CD4-positive, alpha-beta T cell treated with Interleukin-17A for 1 hour (primary cell): ENCODE measurements at places on chromosomes 7 and 10.
A peak's percentile ranks its signal among the peaks of the same experiment; 100 is the strongest.

DNA sequence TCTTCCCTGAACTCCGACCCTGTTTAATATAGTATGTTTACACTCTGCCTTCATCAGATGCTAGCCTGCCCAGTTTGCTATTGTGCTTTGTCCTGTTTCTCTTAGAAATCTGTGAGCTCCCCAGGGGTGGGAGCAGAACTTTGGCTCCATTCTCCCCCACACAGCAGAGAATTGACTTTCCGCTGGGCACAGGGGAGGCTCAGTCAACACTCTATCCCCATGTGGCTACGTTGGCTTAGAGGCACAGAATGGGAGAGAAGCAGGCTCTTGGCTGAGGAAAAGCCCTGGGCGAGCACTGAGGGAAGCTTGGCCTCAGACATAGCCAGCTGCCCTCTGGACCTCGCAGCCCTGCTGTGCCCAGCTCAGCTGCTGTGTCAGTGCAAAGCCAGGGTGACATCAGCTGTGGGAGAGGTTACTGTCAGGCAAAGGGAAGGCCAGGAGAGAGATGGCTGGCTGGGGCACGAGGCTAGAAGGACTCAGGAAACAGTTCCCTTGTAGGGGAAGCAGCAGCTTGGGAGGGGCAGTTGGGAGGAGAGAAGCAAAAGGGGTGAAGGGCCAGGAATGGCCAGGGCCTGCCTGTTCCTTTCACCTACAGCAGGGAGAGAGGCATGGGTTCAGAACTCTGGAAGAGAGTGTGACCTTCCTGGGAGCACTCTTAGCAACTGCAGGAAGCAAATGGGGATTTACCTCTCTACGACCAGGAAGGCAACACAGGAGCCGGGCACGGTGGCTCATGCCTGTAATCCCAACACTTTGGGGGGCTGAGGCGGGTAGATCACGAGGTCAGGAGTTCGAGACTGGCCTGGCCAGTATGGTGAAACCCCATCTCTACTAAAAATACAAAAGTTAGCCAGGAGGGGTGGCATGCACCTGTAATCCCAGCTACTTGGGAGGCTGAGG, 5.8 kb upstream of the SCD start:
- DNase-seq: no peak

DNA sequence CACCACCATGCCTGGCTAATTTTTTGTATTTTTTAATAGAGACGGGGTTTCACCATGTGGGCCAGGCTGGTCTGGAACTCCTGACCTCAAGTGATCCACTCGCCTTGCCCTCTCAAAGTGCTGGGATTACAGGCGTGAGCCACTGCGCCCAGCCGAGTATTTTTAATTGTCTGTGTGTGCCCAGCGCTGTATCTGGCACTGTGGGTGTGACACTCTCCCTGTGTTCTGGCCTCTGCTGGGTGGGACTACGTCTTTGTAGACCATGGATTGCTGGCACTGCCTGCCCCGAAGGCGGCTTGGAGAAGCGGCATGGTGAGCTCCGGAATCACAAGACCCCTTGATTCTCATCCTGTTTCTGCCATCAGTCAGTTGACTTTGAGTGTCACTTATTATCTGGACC, 136.2 kb downstream of the CDH23 start:
- no peak for DNase-seq

DNA sequence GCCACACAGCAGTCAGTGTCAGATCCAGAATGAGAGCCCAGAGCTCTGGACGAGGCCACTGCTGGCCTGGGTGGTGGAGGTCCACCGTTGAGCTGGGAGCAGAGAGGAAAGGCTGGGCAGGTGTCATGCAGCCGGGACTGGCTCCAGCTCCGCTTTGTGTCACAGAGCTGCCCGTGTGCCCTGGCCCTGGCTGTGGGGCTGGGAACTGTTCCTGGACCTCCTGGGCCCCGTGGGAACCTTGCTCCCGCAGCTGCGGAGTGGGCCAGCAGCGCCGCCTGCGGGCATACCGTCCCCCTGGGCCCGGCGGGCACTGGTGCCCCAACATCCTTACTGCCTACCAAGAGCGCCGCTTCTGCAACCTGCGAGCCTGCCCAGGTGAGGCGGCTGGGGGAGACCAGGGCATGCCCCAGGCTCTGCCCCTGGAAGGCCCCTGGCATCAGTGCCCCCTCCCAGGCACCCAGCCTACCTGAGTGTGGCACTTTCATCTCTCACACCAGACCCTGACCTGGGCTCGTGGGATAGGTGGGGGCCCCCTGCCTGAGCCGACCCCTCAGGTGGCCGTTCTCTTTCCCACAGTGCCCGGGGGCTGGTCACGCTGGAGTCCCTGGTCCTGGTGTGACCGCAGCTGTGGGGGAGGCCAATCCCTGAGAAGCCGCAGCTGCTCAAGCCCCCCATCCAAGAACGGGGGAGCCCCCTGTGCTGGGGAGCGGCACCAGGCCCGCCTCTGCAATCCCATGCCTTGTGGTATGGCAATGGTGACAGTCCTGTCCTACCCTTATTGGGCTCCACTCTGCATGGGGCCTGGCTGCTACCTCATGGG, 18.8 kb upstream of the ZNF862 start:
- no peak for DNase-seq

- no peak for DNase-seq
These were observed 79.7 kb upstream of the OGDHL start for GRCh38 chr10:49841615-49842332.

- no peak for DNase-seq
These were observed 36.6 kb downstream of the ERCC6 start for GRCh38 chr10:49502358-49502757.

- DNase-seq: no peak
These were observed 54.2 kb downstream of the TRIL start for GRCh38 chr7:28903730-28904577.

DNA sequence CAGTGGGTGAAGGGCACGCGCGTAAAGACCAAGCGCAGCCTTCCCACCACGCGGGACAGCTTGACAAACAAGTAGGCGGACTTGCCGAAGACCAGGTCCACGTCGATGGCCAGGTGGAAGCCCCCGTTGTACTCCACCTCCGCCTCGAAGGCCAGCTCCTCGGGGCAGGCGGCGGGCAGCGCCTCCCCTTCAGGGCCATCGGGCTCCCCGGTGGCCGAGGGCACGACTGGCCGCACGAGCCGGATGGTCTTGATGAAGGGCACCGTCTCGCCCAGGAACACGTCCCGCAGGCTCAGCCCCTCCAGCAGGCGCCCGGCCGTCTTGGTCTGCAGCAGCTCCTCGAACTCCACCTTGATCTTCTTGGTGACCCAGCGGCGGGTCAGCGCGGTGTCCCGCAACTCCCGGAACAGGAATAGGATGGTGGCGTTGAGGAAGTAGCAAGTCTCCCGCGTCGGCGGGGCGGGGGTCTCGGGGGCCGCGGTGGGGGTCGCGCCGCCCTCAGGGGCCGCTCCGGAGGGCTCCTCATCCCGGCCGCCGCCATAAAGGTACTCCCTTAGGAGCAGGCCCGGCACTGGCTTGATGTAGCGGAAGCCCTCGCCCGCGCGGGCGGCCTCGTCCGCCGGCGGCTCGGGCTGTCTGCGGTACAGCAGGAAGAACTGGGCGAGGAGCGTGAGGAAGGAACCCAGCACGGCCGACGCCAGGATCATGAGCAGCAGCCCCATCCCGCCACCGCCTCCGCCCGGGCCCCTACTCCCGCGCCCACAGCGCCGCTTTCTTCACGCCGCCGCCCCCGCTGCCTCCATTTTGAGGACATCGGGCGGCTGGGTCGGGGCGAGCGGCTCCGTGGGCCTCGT, 507 bp downstream of the PDZD8 start:
- DNase-seq: peak; percentile 26

GRCh38 chr10:9339716-9340115, 1285.2 kb downstream of the GATA3 start:
- DNase-seq: no peak

GRCh38 chr10:3067118-3067858, at the start of gene PFKP:
Gene PFKP (plus strand): TSS chr10:3067548. CDS start chr10:3067596, 48 bp downstream.
- peak; percentile 47 for DNase-seq

- no peak for DNase-seq
These were observed 4.6 kb downstream of the TES start for GRCh38 chr7:116214921-116215320.

- no peak for DNase-seq
These were observed 83.3 kb upstream of the DNAJC1 start for GRCh38 chr10:22086730-22087401.

- DNase-seq: no peak
These were observed 211.1 kb downstream of the ZNF365 start for GRCh38 chr10:62585211-62585775.

- DNase-seq: no peak
These were observed 8.4 kb upstream of the ZNF853 start for GRCh38 chr7:6606866-6607583.

DNA sequence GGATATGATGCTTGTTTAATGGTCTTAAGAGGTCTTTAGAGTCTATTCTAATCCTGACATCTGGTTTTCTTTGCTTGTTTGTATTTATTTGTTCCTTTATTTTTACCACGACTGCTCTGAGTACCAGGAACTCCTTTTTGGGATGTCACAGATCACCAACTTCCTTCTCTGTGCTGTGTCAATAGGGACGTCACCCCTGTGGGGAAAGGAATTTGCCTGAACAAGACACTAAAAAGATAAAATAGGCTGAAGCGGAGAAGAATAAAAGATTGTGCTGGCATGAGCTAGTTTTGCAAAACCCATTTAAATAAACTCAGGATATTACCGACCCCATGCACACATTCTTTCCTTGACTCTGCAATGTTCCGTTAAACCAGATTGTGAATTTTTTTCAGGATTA, 27.7 kb downstream of the MGMT start:
- DNase-seq: no peak

DNA sequence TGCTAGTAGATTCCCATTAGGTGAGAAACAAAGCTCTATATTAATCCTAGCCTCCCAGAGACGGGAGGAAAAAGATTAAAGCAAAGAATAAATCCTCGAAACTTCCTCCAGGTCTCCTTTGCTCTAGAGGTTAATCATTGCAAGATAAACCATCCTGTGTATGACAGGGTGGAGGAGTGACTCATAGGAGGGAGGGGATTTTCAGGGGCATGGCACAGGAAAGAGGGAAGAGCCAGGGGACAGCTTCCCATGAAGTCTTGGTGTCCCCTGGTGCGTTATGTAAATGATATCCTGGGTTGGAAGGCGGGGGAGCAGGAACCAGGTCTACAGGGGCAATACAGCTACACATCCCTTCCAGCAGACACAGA, 780 bp downstream of the CYP3A5 start:
- no peak for DNase-seq

GRCh38 chr7:69864274-69864673, 266.0 kb downstream of the AUTS2 start:
- DNase-seq: no peak

DNA sequence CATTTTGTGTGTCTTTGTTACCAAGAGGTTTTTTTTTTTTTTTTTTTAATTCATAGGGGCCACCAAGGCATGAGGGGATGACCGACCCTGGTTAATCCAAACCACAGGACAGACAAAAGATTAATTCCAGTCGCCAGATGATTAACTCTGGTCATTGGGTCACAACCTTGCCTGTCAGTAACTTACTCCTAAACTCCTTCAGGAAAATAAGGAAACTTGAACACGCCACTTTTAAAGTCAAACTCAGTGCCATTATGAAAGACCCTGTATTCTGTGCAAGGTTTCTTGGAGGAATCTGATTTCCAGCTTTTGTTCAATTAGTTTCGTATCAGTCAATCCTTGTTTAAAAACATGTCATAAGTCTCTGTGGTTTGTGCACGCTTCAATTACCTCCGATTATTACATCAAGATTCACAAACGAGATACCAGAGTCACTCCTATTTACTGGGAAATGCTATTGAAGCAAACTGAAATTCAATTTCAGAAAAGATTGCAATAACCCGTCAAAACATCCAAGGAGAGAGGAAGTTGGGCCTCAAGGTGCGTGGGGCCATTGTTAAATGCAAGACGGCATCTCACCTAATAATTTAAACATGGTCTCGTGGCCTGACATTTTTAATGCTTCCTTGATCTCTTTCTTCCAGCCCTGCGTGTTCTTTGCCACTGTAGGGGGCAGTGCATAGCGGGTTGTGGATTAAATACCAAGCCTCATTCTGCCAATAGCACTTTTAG, 44.0 kb downstream of the NRP1 start:
- no peak for DNase-seq

DNA sequence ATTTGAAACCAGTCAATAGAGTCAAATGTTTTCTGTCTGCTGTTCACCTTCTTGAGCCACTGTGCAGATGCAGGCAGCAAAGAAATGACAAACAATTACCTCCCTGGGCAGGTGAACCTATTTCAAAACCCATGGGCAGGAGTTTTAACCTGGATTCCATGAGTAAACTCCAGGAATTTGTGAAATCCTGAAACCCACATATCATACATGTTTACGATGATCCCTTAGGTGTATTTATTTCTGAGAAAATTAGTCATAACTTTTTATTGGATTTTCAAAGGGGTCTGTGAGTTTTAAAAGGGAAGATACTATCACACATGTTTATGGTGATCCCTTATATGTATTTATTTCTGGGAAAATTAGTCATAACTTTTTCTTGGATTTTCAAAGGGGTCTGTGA, 59.8 kb downstream of the ARL5B start:
- DNase-seq: no peak

DNA sequence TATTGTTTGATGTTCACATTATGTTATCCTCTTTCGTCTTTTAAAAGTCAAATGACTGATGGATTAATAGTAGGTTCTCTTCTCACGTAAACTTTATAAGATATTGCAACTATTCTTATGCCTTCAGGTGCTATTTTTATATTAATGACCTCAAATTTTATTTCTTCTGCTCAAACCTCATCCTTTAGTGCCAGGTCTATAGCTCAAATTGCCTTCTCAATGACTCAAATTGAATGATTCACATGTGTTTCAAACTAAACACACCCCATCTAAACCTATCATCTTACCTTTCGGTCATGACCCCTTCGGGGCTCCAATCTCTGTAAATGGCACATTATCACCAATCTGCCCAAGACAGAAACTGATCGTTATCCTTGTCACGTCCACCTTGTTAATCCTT, 22.0 kb upstream of the LIPF start:
- DNase-seq: no peak

DNA sequence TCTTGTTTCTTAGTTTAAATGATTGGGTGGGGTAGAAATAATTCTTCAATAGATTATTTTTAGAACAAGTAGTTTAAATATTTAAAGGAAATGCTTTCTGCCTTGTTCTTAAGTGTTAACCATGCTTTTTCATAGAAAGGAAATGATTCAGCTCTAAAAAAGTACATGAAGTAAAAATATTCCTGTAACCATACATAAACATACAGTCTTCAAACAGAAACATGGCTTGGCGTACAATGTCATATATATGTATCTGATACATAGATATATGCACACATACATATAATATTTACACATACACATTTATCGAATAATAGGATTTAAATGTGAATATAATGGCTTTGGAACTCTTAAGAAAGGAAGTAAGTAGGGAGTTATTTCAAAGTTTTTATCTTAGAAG, 84.4 kb downstream of the RUNDC3B start:
- no peak for DNase-seq

- DNase-seq: no peak
These were observed 50.6 kb downstream of the CHST15 start for GRCh38 chr10:124042656-124043309.
